SW 1271 (cell line): ENCODE measurements at places on chromosomes 5 and 9.

DNA sequence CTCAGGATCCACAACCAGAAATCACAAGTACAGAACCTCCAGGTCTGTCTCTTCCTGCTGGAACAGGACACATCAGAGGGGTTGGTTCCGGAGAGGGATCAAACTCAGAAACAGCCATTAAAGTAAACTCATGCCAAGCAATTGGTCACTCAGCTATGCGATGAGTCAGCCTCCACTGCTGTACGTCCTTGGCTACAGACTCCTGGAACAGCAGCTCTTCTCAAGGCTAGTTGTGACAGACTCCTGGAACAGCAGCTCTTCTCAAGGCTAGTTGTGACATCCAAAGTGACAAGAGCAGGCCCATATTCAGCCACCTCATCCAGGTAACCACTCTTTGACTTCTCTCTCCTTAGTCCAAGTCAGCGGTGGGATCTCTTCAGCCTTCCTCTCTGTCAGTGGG is at the start of gene SPINK13:
Gene SPINK13 (plus strand): TSS at position 229 of the 400 bp plus-strand sequence. CDS start 1,279 bp downstream, outside the sequence.
- DNase-seq, result no peak

DNA sequence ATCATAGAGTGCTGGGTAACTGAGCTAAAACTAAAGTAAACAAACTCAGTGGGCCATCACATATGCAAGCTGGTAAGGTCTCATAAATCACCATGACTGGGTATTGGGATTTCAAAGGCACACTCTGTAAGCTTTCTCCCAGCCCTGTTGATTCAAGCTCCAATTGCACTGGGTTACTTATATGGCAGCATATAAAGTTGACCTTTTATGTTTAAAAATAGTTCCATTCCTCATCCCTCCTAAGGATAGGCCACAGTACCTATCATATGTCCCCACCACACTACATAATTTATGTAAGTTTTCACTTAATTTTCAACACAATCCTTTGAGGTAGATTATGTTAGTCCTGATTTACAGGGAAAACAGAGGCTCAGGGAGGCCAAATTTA is 438.4 kb downstream of the RAB3C start:
- DNase-seq, result no peak

DNA sequence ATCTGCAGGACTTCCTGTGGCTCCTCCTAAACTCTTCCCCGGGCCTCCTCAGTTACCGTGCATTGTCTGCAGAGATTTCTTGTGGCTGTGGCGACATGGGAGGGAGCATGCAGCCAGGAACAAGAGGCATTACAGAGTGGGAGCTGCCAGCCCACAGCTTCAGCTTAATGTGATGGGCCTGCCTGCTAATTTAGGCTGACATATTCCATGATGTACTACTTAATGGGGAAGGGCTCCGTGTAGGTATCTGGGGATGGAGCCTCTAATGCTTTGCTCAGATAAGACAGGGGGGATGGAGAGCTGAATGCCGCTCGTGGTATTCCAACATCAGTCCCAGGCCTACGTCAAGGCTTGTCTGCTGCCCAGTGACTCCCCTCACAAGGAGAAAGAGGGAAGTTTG is 137.6 kb upstream of the GPR151 start:
- no peak for DNase-seq

GRCh38 chr5:10485142-10485795 is 43.6 kb downstream of the ROPN1L start:
- DNase-seq, result no peak

DNA sequence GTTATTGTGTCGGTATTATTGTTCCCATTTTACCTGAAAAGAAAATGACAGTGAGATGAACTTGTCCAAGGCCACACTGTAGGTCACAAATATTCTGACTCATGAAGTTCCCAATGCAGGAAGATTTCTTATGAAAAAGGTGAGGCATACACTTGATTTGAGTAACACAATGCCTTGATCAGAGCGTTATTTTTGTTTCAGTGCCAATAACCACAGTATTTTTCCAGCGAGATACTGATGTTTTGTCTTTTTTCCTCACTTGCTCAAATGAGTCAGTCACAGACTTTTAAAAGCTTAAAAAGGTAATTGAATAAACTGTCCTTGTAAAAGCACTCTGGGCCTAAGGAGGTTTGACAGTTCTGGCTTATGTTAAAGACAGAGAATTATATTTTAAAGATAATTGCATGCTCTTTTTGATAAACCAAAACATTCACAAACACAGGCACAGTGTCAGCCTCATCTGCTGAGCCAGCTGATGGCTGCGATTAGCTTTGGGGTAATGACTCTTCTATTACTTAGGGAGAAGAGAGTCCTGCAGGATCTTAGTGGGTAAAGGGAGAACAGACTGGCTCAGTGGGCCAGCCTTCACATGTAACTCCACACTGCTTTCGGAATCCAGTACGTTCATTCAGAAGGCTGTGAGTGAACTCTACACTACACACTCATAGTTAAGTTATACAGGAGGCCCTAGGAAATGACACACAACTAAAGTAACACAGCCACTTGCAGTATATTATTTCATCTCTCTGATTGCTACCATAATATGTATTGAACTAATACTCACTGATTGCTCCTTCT is 165.5 kb upstream of the CD180 start:
- no peak for DNase-seq

- DNase-seq, result no peak
These were observed 25.0 kb downstream of the SH3PXD2B start for GRCh38 chr5:172429201-172429940.

DNA sequence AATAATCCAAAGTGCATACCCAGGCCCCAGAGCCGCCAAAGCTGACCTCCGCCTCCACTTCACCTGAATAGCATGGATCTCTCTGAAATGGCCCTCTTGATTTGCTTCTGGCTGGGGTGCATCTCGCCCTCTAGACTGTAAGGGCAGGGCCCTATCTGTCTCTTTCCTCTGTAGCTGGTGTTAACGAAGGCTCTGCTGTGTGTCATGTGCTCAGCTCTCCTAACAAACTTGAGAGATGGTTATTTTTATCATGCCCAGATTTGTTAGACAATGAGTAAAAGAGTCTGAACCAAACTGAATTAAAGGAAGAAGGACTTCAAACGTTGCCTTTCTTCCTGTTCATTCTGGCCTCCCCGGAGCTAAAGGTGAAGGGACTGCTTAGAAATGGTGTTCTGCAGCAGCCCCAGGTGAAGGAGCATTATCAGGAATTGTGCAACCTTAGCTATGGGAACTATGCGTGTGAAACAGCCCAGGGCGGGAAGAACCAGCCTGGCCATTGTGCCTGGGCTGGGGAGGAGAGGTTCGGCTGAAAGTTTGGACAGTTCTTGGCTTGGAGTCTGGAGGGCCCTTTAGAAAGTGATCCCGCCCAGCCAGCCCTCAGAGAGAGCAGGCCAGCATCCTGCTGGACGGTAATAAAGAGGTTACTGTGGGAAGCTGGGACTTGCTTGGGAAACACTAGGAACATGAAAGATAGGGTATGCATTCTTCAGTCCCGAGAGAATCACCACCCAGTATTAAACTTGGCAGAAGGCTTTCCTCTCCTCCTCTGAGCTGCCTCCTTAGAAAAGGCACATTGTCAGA is 73.5 kb downstream of the WWC1 start:
- no peak for DNase-seq

- no peak for DNase-seq
These were observed 288.1 kb downstream of the NR3C1 start for GRCh38 chr5:143115381-143115780.

GRCh38 chr5:118554981-118555380 is 433.4 kb downstream of the DTWD2 start:
- no peak for DNase-seq

DNA sequence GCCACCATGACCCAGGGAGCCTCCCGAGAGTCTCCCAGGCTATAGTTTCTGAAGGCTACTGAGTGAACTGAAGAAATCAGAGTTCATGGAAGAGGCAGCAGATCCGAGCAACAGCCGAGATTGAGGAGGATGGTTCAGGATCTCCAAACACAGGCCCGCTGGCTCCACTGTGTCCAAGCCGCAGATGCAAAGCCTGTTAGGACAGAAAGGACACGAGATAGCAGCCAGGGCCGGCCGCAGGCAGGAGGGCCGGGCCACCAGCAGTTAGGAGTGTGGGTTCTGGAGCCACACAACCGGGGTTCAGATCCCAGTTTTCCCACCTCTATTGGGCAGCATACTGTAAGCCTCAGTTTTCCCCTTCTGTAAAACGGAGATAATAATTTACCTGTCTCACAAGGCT is 27.7 kb downstream of the NEK6 start:
- no peak for DNase-seq

GRCh38 chr9:82457298-82457697 is 468.7 kb downstream of the SPATA31D1 start:
- DNase-seq, result no peak

DNA sequence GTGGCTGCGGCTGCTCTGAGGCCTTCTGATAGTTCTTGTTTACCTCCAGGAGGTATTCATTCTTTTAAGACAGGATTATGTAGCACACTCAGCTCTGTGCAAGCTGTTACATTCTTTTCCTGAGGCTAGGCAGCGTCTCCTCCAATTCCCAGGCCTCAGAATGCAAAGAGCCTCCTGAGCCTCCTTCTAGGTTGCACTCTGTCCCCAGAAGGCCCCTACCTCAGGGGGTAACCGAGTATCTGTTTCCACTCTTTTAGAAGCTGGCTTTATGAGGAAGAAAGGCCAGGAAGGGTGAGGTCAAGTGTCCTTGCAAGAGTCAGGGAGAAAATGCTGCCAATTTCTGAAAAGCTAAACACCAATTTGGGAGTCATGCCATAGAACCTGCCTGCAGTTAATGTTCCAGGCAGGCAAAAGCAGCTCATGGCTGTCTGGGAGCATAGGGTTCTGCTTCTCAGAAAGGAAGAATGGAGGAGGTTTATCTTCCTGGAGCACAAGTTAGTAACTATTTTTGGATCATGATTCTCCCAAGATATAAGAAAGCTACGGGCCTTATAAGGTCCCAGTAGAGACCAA is 178.9 kb downstream of the SEMA6A start:
- DNase-seq, result no peak

- no peak for DNase-seq
These were observed 13.2 kb upstream of the LRRC14B start for GRCh38 chr5:178110-178509.

- no peak for DNase-seq
These were observed 292.8 kb downstream of the ASTN2 start for GRCh38 chr9:117122102-117122501.

GRCh38 chr5:146762830-146763229 is 115.7 kb downstream of the PPP2R2B start:
- no peak for DNase-seq

DNA sequence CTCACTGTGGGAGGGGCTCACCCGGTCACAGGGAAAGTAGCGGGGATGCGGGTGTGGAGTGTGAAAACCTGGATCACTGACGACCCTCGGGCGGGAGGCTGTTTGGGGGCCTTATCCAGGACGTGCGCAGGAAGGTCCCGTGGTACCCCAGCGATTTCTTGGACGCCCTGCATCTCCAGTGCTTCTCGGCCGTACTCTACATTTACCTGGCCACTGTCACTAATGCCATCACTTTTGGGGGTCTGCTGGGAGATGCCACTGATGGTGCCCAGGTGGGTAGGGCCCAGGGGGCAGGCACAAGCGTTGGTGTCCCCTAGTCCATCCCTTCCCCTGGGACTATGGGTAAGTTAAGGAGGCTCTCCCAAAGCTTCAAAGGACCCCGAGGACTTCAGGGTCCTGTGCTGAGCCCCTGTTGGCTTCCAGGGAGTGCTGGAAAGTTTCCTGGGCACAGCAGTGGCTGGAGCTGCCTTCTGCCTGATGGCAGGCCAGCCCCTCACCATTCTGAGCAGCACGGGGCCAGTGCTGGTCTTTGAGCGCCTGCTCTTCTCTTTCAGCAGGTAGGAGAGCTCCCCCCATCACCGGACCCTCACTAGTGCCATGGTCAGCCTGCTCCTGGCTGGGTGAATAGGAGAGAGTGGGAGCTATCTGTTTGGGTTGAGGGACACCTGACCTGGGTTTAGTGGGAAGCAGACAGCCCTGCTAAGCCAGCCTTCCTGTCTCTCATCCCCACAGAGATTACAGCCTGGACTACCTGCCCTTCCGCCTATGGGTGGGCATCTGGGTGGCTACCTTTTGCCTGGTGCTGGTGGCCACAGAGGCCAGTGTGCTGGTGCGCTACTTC is 3.9 kb downstream of the SLC4A9 start:
- DNase-seq, result no peak

GRCh38 chr5:100518377-100518776 is 16.8 kb upstream of the FAM174A start:
- no peak for DNase-seq

DNA sequence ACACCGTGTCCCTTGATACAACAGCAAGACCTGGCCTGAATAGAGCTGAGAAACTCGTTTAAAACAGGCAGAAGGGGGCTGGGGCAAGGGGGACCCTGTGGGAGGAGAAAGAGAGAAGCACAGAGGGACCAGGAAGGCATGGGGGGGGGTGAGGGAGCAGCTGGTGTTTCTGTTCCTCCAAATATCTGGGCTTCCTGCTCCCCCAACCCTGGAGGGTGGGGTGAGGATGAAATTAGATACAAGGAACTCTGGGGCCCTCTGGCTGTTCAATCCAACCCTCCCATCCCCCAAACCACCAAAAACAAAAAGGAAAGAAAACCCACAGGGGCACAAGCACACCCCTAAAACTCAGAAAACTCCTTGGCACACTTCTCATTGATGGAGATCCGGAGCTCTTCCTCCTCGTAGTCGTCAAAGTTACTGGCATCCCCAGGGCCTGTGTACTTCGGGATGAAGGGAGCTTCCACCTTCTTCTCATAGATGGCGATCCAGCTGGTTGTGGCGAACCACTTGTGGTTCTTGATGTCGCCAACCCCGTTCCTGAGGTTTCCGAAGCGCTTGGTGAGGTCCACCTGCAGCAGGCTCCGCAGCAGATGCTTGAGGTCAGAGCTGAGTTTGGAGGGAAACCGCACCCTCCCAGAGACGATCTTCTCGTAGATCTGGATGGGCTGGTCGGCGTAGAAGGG is 1.1 kb downstream of the PRKACG start:
- DNase-seq, result no peak

DNA sequence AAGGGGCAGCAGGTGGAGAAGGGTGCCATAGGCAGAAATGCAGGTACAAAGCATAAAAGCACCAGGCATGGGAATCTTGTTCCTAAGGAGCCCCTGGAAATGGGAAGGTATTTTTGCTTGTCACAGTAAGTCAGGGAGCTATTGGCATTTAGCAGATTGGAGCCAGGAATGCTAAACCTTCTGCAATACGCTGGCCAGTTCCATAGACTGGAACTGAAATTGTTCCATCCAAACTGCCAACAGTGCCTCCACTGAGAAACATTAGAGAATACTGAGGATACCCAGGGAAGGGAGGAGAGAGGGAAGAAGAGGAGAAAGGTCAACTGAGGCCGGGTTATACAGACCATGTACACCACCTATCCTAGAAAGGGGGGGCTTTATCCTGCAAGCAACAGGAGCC is 162.7 kb downstream of the MED27 start:
- DNase-seq, result no peak
